ENCODE measurements at places on chromosomes 1 and 21.

GRCh38 chr1:169115891-169116585 is 9.5 kb downstream of the ATP1B1 start:
- DNase-seq: no peak

- no peak for DNase-seq
These were observed 112.1 kb upstream of the C1orf87 start for GRCh38 chr1:60185684-60186083.

GRCh38 chr21:14677639-14678179 is 131.6 kb upstream of the SAMSN1 start:
- no peak for DNase-seq

DNA sequence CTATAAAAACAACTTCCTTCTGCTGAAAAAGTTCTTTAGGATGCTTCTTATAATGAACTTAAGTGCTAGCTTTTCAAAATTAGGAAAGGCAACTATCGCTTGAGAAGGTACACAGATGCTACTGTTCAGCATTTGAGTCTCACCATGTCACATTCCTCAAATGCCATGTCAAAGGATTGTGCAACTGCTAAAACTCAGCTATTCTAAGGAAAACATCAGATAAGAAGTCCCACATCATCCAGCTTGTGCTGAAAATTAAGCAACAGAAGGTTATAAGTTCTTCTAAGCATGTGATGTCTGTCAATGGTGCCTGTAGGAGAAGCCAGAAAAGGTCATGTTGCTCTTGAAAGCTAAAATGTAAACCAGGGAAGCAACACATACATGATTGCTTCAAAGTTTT is 36.5 kb downstream of the MCOLN2 start:
- no peak for DNase-seq

DNA sequence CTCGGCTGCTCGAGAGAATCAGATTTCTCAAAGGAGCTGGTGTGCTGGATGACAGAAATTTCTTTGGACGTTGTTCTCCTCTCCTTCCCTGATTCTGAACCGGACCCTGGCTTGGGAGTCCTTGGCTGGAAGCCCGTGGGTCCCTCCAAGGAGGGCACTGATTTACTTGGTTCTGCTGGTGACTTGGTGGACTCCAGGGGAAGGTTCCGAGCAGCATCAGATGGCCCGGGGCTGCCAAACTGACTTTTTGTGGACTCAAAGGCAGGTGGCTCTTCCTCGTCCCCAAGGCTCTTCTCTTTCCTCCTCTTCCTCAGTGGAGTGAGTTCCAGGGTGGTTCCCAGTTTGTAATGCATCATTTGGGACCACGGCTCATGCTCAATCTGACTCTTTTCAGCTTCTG is 97.9 kb upstream of the EDN2 start:
- no peak for DNase-seq

GRCh38 chr1:77175230-77175844 is 43.9 kb downstream of the PIGK start:
- DNase-seq: peak; percentile 3

- DNase-seq: no peak
These were observed 64.1 kb upstream of the TMEM51 start for GRCh38 chr1:15089258-15089992.

GRCh38 chr1:59816318-59816878 is 1.6 kb downstream of the HOOK1 start:
- no peak for DNase-seq

DNA sequence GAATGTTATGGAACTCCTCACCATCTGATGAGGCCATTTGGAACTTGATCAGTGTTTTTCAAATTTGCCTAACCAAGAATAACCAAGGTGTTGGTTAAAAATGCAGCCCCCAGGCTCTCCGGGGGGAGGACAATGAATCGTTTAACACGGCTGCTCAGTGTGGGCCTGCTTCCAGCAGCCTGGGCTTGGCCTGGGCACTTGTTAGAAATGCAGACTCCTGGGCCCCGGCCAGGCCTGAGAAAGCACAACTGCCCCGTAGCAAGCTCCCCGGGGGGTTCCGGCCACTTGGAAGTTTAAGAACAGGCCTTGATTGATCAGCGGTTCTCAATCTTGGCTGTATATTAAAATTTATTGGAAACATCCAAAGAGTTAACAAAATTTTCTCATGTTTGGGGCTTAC is 22.8 kb upstream of the C2CD2 start:
- DNase-seq: no peak

- no peak for DNase-seq
These were observed 11.5 kb upstream of the EIF4G3 start for GRCh38 chr1:21188235-21188634.

DNA sequence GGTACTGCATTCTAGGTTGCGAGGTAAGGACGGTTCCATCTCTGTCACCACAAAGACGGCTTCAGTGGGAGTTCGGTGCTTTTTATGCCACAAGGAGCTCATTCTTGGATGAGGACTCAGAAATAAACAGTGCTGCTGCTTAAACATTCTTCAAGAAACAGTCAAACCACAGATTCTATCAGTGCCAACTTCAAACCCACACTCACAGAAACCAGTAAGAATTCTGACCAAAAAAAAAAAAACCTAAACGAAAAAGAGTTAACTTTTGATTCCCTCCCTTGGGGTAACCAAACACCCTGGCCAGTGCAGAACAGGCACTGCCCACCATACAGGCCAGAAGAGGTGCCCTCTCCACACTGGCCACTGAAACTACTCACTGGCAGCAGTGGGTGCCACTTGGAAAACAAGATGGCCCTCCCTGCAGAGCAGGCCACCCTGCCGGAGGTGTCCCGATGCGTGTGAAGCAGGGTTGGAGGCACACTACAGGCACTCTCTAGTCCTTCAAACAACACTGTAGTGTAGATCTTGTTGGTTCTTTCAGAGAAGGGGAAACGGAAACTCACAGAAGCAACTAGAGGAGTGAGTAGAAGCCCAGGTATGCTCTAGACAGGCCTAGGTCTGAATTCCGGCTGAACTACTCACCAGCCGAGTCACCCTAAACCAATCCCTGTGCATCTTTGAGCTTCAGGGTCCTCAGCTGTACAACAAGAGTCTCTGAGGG is 87.3 kb upstream of the TLR5 start:
- DNase-seq: no peak

- DNase-seq: no peak
These were observed 119.7 kb downstream of the UCHL5 start for GRCh38 chr1:192939440-192939839.

DNA sequence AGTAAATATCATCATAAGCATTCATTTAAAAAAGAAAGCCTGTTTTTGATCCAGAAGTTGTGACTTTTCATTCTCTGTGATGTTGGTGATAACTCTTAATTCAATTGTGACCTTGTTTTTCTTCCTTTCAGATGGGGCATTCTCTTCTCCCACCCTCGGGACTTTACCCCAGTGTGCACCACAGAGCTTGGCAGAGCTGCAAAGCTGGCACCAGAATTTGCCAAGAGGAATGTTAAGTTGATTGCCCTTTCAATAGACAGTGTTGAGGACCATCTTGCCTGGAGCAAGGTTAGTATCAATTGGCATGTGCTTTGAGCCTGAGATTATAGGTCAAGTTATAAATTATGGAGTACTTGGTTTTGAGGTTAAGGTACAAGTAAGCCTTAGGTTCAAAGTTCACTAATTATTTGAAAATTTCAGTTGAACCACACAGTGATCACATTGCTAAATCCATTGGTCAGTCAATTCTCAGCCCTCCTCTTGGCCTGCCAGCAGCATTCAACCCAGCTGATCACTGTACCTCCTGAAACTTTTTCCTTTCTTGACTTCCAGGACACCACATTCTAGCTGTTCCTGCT is 4.1 kb downstream of the PRDX6 start:
- DNase-seq: no peak

DNA sequence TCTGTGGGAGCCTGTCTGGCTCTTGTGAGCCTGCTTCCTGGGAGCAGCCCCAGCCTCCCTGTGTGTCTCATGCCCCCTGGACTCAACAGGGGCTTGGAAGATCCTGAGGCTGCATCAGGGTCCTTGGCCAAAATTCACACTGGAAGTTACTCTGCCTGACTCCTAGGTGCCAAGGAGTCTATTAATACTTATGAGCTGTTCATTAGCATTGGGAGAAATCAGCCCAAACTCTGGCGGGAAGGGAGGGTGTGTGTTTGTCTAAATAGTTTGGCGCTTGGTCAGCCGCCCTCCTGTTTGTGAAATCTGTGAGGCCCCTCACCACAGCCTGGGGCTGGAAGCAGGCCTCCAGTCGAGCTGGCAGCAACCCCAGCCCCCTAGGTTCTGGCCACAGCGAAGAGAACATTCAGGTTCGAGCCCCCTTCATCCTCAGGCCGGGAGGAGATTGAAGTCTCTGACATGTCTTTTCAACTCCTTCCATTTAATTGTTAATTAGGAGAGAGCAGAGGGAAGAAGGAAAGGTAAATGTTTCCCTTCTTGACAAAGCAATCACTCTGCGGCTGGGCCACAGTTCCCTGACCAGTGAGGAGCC is 82.1 kb upstream of the F3 start:
- no peak for DNase-seq

GRCh38 chr1:150906329-150906728 is 19.4 kb downstream of the CTXND2 start:
- DNase-seq: no peak

DNA sequence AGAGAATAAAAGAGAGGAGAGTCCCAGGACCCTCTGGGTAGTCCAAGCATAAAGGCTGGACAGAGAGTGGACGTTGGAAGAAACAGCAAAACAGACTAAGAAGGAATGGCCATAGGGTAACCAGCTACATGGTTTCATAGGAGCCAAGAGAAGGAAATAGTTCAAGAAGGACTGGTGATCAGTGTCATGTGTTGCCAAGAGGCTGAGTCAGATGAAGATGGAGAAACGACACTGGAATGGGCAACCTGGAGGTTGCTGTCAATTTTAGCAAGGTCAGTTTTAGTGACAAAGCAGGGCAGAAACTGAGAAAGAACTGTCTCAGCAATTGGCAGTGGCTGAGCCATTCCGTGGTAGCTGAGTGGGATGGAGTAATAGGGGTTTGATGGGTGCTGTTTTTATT is 41.4 kb downstream of the HMGB4 start:
- no peak for DNase-seq

DNA sequence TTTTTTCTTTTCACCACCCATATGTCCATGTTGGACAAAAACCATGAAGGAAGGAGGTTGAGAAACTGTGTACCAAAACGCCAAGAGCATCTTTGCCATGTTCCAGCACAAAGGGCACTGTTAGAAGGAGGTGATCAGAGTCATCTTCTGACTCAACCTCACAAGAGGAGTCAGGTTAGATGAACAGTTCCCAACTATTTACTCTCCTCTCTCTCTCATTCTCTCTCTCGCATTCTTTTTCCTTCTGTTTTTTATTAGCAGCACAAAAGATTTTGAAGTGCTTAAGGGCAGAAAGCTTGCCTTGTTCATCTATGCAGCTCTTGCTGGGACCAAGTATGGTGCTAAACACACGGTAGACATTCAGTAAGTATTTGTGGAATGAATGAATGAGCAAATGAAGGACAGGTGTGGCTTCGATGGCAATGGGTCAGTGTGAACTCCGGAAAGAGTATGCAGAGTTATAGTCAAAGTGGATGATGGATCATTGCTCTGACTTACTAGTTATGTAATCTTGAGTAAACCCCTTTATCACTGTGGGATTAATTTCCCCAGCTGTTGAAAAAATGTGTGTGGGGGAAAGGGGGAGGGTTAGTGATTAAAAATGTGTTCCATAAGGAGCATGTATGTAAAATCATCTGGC is 33.9 kb downstream of the DDR2 start:
- DNase-seq: no peak

GRCh38 chr1:237199026-237199425 is 157.0 kb downstream of the RYR2 start:
- no peak for DNase-seq

GRCh38 chr1:190116921-190117320 is 360.7 kb downstream of the BRINP3 start:
- no peak for DNase-seq

- DNase-seq: no peak
These were observed 256.5 kb upstream of the TMEM51 start for GRCh38 chr1:14897080-14897449.

DNA sequence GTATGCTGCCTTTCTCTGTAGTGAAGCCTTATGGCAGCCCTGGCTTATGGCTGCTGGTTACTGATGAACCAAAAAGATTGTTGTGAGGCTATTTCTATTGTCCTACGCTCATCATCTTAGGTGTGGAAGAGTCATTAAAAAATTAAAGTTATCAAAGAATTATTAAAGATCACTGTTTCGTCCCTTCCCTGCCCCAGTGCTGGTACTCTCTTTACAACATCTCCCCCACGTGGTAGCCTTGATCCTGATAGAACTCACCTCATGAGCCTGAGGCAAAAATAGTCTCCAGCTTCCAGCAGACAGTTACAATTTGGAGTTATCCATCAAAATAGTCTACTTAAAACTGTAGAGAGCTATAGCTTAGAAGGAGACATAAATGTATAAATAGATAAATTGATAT is 201.5 kb downstream of the S1PR1 start:
- DNase-seq: no peak

GRCh38 chr1:193237381-193237978 is 51.1 kb upstream of the B3GALT2 start:
- DNase-seq: no peak

DNA sequence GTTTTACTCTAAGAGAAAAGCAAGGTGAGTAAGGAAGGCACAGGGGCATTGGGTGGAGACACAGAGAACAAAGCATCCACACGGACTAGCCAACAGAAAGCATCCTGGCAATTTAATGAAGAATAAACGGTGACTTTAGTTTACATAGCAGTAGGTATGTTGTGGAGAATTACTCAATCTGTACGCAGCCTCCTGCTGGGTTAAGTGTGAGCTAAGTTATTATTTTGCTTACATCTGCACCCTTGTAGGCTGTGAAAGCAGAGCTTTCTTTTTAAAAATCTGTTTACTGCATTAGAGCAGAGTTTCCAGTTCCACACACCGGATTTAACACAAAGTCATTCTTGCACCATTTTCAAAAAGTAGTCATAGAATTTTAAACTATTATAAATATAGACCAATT is 144.5 kb downstream of the AKT3 start:
- peak; percentile 60 for DNase-seq

GRCh38 chr1:118143831-118144230 is 41.2 kb downstream of the SPAG17 start:
- DNase-seq: no peak

GRCh38 chr1:79124756-79125155 is 118.2 kb upstream of the ADGRL4 start:
- no peak for DNase-seq

DNA sequence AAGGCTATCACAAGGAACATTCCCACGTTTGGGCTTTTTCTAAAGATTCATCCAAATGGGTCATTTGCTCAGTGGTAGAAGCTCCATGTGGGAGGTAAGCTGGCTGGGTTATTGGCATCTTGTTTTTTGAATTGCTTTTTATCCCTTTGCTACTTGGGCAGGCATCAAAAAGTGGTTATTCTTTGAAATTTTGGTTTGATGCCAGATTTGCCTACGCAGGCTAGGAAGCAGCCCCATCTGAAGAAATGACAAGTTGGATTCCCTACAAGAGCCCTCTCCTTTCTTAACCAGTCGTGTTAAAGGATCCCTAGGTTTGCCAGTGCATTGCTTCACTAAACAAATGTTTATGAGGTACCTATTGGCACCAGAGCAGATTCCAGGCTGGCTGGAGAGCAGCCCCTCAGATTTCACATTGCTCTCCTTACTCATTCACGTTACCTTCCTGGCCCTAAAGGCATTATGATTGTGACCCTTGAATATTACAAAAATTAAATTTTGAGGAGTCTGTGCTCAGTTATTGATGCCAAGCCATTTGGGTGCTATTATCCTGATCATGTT is 38.8 kb downstream of the ARID1A start:
- no peak for DNase-seq
